ENCODE measurements at places on chromosomes 12 and 14.

DNA sequence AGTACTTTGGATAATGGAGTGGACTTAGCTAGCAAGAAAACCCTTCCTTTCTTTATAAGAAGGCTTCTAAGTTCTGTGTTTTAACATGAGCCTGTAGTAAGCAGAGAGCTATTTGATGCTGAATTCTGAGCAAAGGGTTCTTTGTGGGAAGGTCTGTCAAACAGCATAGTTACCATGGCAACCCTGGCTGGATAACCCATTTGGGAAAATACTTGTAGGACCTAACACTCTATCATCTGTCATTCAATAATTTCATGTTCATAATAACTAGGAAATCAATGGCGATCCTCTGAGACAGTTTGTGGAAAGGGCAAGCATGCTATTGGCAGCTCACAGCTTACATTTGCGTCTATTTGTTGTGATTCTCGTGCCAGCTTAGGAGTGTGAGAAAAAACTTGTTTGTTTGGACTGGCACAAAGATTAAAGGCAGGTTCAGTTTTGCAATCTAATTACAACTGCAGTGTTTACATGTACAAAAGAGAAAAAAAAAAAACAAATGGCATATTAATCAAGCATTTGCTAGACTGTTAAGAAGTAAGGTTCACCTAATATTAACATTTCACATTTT lies 219.2 kb downstream of the PDZRN4 start:
- ATAC-seq: no peak

DNA sequence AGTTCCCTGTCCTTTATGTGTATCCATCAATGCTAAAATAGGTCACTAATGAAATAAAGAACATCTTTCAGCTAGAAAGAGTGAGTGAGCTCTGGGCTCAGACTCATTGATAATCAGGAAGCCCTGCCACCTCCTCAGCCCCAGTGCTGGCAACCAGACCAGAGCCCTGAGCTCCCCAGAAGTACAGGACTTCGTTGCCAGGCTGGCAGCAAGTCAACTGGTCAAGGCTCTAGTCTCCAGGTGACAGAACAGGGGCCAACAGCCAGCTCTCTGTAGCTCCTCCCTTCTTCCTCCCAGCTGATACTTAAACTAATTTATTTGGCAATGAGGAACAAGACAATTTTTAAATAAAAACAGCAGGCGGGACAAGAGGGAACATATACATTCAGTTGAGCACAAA lies 145.3 kb downstream of the EGLN3 start:
- ATAC-seq: no peak

DNA sequence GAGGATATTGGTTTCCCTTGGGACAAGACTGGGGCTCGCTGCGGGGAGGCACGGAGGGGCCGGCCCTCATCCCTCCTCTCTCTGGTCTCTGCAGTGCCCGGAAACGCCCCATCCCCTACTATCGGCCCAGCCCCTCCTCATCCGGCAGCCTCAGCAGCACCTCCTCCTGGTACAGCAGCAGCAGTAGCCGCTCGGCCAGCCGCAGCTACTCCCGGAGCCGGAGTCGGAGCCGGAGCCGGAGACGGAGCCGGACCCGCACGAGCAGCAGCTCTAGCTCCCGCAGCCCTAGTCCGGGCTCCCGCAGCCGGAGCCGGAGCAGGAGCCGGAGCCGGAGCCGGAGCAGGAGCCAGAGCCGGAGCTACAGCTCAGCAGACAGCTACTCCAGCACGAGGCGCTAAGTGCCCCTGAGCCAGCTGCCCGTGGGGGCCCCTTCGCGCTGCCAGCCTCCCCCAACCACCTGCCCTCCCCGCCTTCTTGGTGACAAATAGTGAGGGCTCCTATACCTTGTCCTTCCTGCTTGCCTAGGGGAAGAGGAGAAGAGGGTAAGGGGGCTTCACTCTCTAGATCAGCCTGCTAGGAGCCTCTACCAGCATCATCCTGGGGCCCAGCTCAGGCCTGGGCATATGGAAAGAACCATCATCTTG lies 22.2 kb upstream of the HSPB8 start:
- no peak for ATAC-seq

- ATAC-seq: peak; percentile 93
Observed at GRCh38 chr14:65336191-65336591, 76.3 kb upstream of the FUT8 start.

DNA sequence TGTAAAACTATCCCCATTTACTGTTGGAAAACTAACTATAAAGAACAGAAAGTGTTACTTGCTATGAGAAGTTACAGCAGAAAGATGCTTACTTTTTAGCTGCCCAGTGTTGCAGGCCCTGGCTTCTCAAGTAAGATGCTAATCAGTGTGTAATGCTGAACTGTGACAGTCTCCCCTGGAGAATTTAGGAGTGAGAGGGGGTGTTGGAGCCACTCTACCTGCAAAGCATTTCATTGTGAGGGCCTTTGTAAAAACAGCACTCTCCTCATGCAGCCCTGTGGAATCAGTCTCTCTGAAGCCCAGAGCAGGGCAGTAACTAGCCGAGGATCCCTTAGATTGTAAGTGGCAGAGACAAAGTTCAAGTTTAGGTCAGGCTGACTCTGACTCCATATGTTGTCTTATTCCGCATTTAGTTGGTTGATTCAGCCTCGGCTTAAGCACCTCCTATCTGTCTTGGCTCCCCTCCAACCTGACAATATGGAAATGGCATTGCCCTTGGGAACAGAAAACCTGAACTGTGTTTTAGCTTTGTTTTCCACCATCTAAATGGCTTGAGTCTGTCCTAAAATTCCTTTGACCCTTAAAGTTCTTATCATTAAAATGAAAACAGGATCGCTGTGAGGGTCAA lies 141.3 kb downstream of the PRKCH start:
- ATAC-seq: no peak

GRCh38 chr14:99581938-99582337 lies 22.1 kb downstream of the CCDC85C start:
- ATAC-seq: no peak

DNA sequence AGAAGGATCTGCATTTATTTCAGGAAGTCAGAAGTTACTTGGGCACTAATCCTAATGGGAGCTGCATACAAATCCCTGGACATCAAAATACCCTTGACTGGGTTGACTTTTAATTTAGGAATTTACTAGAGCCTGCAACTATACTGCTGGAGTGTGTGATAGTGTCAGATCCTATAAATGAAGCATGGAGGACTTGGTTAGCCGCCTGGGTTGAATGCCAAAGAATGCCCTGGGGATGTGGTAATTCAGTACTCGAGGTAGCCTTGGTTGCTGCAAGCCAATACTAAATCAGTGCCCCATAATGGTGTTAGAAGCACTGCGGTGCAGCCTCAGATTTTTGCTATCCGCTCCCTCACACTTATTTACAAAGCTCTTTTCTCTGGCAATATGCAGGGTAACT lies 184.9 kb downstream of the CAPZA3 start:
- no peak for ATAC-seq

DNA sequence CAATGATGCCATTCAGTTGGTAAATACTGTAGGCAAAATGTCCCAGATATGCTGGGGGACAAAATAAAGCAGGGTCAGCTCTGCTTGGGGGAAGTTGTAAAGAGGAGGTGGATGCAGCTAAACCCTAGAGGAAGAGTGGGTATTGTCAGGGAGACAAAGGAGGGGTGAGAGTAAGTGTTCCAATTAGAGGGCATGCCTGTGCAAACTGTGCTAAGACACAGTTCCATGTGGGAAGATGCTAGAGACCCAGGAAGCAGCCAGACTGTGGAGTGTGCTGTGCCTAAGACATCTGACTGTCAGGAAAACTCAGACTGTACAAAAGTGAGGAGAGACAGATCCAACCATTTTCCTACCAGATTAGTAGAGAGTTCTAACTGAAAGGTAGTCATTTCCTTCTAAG lies 474.3 kb downstream of the ATP23 start:
- no peak for ATAC-seq

- ATAC-seq: no peak
Observed at GRCh38 chr12:22598763-22599161, 26.2 kb upstream of the ETNK1 start.

GRCh38 chr12:114664651-114665320 lies 19.2 kb downstream of the TBX3 start:
- no peak for ATAC-seq

- ATAC-seq: no peak
Observed at GRCh38 chr12:67667276-67668073, 18.9 kb downstream of the DYRK2 start.

- no peak for ATAC-seq
Observed at GRCh38 chr12:88763536-88764100, 183.3 kb upstream of the KITLG start.

DNA sequence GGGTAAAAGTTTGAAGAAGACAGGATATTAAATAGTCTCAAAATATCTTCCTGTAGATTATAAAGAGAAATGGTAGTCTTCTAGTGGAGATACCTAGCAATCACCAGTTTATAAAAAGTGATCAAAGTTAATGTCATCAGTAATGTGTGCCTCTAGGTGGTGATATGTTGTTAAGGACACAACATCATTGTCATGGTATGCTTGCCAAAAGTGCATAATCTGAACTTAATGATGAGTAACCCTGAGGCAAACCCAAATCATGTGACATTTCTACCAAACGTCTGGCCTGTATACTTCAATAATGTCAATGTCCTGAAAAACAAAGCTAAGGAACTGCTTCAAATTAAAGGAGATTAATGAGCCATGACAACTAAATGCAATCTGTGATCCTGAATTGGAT lies 214.7 kb downstream of the PHLDA1 start:
- ATAC-seq: peak; percentile 87

- ATAC-seq: no peak
Observed at GRCh38 chr14:65106316-65106715, 4.0 kb upstream of the MAX start.

- ATAC-seq: peak; percentile 97
Observed at GRCh38 chr12:103441437-103442181, 54.2 kb downstream of the C12orf42 start.

GRCh38 chr12:125676366-125676765 lies 611.1 kb downstream of the AACS start:
- ATAC-seq: no peak

DNA sequence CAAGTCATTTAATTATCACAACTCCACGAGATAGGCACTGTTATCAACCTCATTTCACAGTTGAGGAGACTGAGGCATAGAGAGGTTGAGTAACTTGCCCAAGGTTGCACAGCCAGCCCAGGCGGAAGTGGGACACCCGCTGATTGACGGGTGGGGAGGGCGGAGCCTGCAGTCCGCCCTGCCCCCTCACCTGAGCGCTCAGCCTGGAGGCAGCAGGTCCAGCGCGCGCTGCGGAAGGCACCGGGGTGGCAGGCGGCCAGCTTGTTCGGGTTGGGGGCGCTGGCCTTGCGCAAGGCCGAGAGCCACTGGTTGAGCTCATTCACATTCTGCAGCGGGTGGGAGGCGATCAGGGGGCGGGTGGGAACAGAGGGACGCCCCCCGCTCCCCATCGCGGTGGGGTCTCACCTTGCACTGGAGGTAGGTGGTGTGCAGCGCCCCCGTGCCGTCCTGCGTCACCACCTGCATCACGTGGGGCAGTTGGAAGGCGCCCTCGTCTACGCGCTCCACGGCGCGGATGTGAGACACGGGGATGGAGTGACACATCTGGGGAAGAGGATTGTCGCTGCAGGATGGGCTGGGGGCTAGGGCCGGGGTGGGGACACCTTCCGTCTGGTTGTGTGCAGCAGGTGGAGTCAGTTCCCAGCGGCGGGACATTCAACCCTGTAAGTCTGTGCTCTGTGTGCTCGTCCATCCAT lies 31.7 kb downstream of the RASAL1 start:
- peak; percentile 96 for ATAC-seq

GRCh38 chr12:57236201-57236924 lies 6.9 kb downstream of the SHMT2 start:
- no peak for ATAC-seq

DNA sequence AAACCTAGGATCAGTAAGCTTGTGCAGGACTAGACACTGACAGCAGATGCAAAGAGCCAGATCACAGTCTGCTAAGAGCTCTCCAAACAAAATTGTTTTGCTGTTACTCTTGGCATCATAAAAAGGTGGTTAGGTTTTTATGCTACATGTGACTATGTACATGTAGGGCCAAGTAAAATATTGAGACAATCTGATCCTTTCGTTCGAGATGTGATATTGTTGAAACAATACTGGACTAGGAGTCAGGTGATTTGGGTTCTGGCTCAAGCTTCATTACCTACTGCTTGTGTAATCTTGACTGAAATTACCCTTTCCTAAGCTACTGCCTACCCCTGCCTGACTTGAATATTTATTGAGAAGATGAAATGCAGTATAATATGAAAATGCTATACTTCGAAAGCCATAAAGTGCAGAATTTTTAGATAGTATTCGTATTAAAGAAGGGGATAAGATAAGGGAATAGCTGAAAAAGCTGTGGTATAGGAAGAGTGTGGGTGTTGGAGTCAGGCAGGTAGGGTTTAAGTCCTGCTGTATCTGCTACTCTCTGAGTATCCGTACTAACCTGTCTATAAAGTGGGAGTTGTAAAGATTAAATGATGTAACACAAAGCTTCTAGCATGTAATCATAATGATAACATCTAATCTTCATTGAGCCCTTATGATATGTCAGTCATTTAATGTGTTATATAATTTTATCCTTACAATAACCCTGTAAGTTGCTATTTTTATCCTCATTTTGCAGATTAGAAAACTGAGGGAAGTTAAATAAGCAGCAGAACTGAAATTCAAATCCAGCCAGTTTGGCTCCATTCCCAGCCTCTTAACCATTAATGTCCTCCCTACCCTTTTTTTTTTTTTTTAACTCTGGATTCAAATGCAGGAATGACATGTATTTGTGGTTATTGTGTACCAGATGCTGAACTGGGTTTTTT lies 38.6 kb upstream of the ATF1 start:
- no peak for ATAC-seq

DNA sequence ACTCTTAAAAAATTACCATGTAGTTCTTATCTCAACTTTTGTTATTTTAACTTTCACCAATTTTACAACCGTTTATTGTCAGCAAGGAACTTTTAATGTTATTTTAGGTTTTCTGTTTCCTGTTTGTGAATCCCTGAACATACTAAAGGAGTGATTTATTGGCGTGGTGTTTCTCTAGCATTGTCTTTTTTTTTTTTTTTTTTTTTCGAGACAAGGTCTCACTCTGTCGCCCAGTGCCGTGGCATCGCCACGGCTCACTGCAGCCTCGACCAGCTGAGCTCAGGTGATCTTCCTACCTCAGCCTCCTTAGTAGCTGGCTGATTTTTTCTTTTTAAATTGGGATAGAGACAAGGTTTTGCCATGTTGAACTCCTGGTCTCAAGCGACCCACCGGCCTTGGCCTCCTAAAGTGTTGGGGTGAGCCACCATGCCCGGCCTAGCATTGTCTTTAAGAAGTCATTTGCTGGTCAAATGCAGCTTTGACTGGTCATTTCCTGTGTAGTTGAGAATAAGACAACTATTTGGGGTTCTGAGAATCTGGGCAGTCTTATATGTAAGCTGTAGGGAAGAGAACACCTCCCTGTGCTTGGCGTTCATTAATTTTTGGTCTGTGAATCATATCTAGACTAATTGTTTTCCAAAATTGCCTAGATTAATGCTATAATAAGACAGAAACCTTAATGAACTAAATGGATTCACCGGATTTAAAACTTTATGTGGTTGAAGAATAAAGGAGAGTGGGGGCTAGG lies 2.1 kb downstream of the WASHC4 start:
- ATAC-seq: no peak

- no peak for ATAC-seq
Observed at GRCh38 chr14:91231446-91231845, 13.1 kb downstream of the GPR68 start.

GRCh38 chr12:47094804-47095203 lies 15.0 kb upstream of the AMIGO2 start:
- ATAC-seq: no peak

GRCh38 chr12:69457433-69457832 lies 12.8 kb upstream of the FRS2 start:
- no peak for ATAC-seq

- ATAC-seq: peak; percentile 33
Observed at GRCh38 chr14:22824711-22825359, 4.9 kb upstream of the MRPL52 start.

GRCh38 chr14:84421621-84422020 lies 1108.3 kb upstream of the FLRT2 start:
- no peak for ATAC-seq

- no peak for ATAC-seq
Observed at GRCh38 chr14:58864751-58865513, 227.2 kb downstream of the DACT1 start.
